Activated T-cell treated with anti-CD3 and anti-CD28 coated beads for 4 hours (primary cell): ENCODE measurements at places on chromosomes 1 and 21.

DNA sequence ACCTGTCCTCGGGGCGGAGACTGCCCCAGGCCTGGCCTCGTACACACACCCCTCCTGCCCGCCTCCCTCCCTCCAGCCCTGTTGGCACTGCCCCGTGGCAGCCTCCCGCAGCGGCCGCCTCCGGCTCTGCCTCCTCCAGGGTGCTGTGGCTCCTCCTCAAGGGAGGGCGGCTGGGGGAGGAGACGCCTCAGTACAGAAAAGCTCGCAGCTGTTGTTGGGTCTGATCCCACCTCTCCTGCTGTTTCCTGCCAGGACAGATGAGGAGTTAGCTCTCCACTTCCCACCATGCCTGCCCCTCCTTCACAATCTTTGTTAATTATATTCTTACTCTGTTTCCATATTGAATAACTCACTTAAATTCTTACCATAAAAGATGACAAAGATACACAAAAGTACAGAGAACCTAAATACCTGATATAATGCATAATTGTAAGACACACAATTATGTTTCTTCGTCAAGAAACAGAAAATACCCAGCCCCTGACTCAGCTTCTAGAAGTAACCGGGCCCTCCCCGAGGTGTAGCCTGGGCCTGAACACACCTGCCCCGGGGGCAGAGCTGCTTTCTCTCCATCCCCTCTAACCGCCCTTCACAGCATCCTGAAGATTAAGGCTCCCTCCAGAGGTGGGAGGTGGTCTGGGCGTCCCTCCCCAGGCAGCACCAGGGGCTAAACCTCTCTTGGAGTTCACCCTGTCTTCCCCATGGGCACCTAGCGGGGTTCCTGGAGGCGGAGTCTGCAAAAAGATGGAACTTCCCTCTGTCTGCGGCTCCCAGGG lies 30.6 kb upstream of the COL6A1 start:
- DNase-seq, result no peak

GRCh38 chr1:8144323-8144722 lies 118.2 kb upstream of the ERRFI1 start:
- no peak for DNase-seq

DNA sequence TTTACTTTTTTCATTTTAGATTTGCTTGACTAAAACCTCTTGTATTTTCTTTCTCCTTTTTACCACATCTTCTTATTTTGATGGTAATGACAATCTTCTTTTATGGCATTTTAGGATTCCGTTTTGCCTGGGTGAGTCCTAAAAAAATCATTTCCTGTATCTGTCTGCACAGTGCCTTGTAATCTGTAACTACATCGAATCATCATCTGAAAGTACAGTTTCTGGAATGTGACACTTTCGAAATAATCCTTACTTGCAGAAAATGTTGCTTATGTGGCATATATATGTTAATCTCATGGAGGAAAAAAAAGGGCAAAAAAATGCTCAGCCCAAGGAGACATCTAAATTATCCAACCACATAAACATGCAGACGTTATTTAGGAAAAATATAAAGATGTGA lies 29.0 kb downstream of the GREM2 start:
- no peak for DNase-seq

DNA sequence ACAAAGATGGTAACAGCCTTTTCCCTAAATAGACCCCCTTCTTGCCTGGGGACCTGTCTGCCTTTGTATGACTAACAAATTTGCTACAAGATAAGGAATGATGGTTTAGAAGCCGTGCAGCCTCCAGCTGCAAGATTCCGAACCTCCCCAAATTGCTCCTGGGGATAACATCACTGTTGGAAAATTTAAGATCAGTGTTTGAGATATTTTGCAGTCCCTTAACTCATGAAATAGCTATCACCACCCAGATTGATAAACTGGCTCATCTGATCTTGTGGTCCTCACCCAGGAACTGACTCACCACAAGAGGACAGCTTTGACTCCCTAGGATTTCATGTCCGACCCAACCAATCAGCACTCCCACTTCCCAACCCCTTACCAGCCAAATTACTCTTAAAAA lies 254.7 kb downstream of the USH2A start:
- no peak for DNase-seq

DNA sequence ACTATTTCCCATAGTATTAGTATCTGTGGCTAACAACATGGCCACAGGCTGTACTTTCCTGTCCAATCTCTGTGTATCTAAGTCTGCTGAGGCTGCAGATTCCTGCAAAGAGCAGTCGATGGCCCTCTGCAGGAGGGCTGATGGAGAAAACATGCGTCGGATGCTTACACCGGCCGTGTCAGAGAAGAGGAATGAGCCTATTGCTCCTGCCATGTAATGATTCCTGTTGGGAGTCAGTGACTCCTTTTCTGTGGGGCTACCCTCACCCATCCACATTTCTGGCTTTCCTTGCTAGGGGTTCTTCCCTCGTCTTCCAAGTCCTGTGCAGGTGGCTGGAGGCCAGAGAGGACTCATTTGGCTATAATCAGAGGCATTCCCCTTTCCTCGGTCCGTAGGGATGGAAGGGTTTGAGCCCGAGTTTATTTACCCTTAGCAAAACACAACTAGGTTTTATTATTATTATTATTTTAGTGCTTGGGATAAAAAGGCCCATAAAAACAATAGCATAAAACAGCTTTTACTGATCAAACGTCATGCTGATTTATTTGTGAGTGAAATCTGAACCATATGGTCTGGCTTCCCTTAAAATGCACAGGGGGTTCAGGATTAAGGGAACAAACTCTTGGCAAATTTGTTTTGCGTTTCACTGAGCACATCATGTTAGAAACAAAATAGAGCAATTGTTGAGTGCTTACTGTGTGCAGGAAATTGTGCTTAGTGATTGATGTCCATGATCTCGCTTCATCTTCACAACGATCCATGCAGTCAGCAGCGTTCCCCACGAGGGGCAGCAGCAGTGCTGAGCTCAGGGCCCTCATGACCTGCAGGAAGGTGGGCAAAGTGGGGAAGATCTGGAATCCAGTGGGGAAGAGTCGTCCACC lies 70.8 kb downstream of the KIF26B start:
- DNase-seq, result no peak

- no peak for DNase-seq
Observed at GRCh38 chr1:224245188-224245587, 62.1 kb downstream of the DEGS1 start.

DNA sequence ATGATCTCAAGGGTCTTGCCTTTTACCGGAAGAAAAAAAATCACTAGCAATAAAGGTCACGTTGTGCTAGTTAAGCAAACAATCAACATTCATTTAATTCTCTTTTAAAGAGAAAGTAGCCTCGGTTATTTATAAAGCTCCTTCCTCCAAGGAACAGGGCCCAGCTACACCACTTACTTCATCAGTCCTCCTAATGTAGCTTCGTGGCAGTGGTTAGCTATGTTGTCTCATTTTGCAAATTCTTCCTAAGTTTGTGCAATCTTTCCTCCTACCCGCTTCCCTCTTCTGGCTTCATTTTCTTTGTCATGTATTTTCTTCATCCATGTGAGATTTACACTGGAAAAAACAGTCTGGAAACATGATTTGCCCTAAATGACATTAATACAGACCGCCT lies 554.2 kb downstream of the NUF2 start:
- no peak for DNase-seq

DNA sequence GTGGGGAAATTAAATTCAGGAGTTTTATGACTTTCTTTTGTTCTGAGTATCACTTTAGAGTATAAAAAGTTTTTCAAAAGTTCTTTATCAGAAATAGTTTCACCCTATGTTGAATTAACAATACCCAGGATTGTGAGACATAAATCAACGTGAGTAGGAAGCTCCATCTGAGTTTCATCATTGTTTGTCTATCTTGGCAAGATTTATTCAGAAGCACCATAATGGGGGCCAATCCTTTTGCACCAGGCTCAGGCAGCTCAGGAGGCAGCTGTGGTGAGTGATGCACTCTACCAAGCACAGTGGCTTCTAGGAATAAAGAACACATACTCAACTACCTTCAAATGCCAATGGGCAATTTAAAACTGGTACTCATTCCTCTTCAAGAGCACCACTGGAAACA lies 12.0 kb downstream of the CREG1 start:
- no peak for DNase-seq

DNA sequence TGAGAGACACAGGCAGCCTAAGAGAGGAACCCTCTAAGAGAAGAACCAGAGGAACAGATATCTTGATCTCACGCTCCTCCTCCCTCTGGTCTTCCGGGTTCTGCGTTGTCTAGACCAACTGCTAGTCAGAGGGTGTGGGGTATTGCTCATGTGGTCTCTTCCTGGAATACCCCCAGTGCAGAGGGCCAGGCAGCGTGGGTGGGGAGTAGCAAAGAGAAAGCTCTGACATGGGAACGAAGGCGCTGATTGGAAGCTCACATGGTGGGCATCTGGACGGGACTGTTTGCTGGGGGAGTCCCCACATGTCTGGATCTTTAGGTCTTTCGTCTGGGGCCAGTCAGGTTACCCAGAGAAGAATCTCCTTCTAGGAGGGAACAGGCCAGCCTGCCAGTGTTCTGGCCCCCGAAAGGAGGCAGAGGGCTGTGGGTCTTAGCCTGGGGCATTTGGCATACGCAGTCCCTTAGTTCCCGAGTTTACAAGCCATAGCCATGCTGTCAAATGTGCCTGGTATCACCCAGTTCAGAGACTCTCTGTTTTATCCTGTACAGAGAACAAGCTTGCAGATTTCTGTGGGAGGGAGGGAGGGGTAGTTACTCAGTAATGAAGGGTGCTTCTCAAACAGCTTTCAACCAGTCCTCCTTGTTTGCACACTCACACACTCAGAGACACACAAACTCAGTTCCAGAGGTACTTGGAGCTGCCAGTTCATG lies 18.3 kb upstream of the IL6R start:
- peak; percentile 79 for DNase-seq

- DNase-seq, result no peak
Observed at GRCh38 chr1:219444474-219444873, 168.4 kb downstream of the ZC3H11B start.

- no peak for DNase-seq
Observed at GRCh38 chr1:162554258-162554657, 7.3 kb upstream of the UAP1 start.

DNA sequence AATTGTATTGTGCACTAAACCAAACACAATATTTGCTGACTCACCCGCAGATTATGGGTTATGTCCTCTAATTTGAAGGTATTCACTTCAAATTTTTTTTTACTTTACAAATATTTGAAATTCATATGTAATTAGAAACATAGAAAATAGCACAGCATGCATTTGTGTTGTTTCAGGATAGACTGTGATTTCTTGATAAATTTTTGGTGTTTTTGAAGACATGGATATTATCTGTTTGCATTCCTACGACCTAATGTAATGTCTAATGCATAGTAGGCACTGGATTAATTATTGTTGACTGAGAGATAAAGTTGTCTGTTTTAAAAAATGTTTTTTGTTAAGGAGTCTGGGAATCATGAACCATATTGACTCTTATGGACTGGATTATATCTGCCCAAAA lies 850.2 kb downstream of the BRINP3 start:
- DNase-seq, result no peak

- no peak for DNase-seq
Observed at GRCh38 chr1:229409616-229410369, 24.1 kb downstream of the ACTA1 start.

DNA sequence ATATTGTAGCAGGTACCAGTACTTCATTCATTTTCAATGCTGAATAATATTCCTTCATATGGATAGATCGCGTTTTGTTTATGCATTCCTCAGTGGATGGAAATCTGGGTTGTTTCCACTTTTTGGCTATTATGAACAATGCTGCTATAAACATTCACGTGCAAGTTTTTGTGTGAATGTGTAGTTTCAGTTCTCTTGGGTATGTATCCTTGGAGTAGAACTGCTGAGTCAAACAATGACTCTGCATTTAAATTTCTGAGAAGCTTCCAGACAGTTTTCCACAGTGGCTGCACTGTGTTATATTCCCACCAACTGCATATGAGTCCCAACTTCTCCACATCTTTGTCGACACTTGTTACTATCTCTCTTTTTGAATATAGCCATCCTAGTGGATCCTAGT lies 138.0 kb upstream of the KLHDC7A start:
- DNase-seq, result no peak

- DNase-seq, result no peak
Observed at GRCh38 chr1:220203816-220204215, 68.4 kb downstream of the RAB3GAP2 start.

DNA sequence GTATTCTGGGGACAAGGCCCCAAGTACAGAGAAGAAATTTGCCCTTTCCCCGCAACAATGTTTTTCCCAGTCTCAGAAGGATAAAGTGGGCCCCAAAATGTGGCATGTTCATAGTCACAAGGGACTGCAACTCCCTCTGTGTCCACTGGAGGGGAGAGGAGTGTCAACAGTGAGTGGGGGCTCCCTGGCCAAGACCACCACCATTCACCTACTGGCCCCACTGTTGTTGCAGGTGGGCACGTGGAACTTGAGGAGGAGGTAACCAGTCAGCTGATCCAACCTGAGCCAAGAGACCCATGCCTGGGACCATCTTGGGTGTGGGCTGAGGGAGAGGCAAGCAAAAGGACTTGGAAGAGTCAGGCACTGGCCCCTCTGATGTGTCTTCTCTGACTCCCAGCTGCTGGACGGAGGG lies 777 bp downstream of the NUDT17 start:
- no peak for DNase-seq

DNA sequence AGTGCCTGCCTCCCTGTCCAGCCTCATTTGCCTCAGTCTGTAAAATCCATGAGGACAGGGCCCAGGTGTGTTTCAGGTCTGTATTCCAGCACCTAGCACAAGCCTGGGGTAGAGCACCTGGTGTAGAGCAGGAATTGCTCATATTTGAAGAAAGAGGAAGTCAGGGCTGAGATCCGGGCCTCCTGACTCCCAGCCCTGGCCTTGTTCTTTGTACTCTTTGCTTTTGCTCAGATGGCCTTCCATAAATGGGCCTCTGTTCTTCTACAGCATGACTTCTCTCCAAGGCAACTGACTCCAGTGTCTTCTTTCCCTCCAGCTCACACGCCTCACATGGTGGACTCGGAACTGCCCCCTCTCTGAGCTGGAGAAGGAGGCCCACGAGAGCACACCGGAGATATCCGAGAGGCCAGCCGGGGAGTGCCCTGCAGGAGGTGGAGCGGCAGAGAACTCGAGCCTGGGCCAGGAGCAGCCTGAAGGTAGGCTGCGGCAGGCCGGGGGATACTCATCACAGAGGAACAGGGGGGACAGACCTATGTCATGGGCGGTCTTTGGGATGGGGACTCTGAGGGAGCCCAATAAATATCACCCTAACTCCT lies 19.7 kb downstream of the SLC5A9 start:
- no peak for DNase-seq

DNA sequence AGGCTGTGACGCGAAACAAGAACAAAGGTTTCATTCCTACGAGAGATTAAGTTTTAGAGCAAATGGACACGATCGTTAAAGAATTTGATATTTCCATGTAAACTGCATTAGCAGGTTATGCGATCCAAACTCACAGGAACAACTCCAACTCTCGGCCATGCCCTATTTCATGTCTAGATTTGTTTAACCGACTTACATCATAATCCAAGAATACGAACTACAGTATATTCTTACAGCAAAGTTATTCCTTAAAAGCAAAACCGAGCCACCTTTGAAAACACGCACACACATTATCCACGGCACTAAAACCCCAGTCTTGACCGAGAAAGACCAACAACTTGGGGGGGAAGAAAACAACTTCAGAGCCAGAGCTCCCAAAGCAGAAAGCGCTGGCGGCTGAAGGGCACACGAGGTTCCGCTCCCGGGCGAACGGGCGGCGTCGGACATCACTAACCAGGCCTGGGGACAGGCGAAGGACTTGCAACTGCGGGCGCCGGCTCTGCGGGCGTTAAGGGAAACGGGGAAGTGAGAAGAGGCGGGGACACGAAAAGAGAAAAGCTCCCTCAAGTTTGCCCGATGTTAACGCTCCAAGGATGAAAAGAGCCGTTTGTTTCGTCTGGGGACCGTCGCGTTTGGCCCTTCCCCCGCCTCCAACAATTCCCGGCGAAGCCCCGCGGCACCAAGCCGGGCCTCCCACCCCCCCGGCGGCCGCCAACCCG lies 690 bp downstream of the B3GALNT2 start:
- DNase-seq, result no peak

GRCh38 chr1:167661527-167662426 lies 31.7 kb downstream of the RCSD1 start:
- no peak for DNase-seq
